Fibroblast of skin of scalp (primary cell): ENCODE measurements at places on chromosomes 16 and 17.

DNA sequence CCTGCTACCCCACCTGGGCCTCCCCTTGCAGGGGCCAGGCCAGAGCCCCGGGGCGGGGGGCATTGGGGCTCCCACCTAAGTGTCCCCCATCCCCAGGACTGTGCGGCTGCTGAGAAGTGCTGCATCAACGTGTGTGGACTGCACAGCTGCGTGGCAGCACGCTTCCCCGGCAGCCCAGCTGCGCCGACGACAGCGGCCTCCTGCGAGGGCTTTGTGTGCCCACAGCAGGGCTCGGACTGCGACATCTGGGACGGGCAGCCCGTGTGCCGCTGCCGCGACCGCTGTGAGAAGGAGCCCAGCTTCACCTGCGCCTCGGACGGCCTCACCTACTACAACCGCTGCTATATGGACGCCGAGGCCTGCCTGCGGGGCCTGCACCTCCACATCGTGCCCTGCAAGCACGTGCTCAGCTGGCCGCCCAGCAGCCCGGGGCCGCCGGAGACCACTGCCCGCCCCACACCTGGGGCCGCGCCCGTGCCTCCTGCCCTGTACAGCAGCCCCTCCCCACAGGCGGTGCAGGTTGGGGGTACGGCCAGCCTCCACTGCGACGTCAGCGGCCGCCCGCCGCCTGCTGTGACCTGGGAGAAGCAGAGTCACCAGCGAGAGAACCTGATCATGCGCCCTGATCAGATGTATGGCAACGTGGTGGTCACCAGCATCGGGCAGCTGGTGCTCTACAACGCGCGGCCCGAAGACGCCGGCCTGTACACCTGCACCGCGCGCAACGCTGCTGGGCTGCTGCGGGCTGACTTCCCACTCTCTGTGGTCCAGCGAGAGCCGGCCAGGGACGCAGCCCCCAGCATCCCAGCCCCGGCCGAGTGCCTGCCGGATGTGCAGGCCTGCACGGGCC is 1.9 kb downstream of the WFIKKN1 start:
- no peak for DNase-seq

DNA sequence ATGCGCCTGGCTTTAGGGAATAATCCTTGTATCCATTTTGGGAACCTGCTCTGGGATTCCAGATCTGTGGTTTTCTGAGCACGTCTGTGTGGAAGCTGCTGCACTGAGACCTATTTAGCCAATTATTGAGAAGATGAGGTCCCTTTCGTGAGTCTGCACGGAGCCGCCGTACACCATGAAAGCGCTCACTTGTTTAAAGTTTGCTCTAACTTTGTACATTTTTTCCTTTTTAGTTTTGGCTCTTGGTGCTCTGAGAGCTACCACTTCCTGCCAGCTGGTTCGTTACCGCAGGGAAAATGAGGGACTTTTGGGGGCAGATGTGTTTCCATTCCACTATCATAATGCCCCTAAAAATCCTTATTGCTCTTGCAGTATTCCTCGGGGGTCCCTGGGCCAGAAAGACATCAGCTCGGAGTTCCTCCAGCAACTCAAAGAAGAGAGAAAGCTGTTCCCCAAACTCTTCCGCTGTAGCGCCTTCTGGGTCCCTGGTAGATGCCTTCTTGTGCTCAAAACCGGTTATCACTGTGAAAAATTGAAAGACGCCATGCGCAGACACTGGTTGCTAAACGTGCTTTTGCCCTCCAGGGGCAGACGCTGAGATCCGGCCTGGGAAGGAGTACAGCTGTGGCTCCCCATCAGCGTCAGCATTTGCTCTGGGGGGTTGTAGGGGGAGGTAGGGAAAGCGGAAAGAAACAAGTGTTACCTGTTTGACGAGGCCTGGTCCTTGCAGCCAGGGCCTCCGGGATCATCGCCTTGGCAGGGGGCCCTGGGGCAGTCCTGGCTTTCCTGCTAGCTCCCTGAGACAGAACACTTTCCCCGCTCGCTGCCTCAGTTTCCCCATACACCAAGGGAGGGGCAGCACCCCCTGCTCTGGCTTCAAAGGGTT is 238.1 kb downstream of the MRTFB start:
- DNase-seq: peak; percentile 33

- DNase-seq: peak; percentile 50
These were observed 4.2 kb downstream of the SMPD3 start for GRCh38 chr16:68444056-68444657.

- DNase-seq: no peak
These were observed 22.1 kb upstream of the IL21R start for GRCh38 chr16:27379919-27380318.

DNA sequence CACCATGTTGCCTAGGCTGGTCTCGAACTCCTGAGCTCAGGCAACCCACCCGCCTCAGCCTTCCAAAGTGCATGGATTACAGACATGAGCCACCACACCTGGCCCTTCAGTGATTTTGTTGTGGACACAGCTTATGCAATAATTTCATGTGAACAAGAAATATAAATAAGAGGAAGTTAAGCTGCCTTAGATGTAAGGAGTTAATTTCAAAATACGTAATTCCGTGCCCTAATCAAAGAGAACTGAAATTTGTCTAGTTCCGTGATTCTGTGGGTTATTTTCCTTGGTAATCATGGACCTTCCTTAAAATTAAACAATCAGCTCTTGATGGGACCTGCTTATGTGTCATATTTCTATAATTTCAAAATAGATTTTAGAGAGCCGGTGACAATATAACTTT is 11.9 kb downstream of the TVP23A start:
- no peak for DNase-seq

- DNase-seq: no peak
These were observed 410.0 kb downstream of the MAF start for GRCh38 chr16:79190542-79190941.

GRCh38 chr16:49883076-49884014 is 27.4 kb upstream of the ZNF423 start:
- DNase-seq: peak; percentile 7

- DNase-seq: no peak
These were observed 134.5 kb upstream of the CHMP6 start for GRCh38 chr17:80856863-80857755.

DNA sequence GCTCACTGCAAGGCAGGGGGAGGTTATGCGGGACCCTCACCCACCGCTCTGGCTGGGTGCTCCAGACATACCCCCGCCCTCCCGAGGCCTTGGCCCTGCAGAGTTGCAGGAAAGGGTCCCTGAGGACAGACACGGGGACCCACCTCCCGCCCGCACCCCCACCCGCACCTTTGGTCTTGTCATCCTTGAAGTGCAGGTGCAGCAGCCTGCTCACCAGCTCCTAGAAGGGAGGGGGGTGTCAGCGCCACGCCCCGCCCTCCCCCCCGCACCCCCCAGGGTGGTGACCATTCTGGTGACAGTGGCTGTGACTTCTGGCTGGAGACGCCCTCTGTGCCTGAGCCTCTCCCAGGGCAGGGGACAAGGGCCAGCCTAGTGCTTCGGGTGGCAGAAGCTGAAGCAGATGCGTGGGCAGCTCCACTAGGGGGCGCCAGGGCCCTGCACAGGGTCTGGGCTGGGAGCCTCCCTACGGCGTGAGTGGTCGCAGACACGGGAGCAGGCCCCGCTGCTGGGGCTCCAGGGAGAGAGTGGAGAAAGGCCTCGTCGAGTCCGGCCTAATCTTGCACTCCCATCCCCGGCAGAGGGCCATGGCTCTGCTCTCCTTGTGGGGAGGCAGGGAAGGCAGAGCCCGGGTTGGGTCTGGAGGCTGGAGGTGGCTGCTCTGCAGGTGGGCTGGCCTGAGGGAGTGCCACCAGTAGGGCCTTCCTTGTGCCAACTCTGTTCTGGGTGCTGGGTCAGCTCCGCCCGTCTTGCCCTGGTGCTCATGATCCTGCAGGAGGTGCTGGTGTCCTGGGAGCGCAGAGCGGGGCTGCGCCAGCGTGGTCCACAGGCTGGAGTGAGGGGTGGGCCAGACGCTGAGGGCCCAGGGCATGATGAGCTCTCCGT is 2.7 kb downstream of the CENPX start:
- peak; percentile 39 for DNase-seq

- no peak for DNase-seq
These were observed 702 bp upstream of the WNT3 start for GRCh38 chr17:46818929-46819859.

DNA sequence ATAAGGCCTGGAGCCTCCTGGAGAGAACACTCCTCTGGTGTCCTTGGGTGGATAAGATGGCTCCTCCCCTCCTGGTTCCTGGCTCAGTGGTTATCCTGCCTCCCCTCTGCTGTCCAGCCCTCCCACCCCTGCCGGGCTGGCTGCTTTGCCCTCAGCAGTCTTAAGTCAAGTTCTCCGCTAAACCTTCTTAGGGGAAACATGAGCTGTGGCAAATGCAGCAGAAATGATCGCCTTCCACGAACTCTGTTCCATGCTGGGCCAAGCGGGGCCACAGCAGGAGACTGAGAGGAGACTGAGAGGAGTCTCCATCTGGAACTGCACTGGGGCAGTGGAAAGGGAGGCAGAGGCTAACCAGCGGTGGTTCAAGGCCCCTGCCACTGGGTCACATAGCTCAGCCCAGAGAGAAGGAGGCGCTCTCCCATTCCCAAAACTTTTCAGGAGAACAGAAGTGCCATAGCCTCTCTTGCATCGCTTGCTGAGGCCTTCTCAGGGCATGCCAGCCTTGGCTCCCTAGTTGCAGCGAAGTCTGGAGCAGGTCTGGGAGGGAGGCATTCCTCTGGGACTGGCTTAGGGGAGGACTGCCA is 26.9 kb downstream of the TNS4 start:
- DNase-seq: no peak

DNA sequence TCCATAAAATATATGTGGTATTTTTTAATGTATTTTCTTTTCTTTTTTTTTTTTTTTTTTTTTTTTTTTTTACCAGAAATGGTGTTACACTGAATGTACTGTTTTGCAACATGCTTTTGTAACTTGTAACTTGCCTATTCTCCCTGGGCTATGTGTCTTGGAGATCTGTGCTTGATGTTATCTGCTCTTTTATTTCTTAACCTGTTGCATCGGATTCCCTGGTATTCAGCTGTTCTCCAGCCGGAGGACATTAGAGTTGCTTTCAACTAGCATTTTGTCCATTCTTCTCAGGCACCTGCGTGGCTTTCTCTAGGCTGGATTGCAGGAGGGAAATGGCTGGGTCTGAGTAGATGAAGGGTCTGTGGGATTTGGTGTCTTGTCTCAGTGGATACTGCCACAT is 47.4 kb downstream of the KATNIP start:
- DNase-seq: no peak

- DNase-seq: peak; percentile 39
These were observed 1.7 kb downstream of the METRNL start for GRCh38 chr17:83080858-83081683.

DNA sequence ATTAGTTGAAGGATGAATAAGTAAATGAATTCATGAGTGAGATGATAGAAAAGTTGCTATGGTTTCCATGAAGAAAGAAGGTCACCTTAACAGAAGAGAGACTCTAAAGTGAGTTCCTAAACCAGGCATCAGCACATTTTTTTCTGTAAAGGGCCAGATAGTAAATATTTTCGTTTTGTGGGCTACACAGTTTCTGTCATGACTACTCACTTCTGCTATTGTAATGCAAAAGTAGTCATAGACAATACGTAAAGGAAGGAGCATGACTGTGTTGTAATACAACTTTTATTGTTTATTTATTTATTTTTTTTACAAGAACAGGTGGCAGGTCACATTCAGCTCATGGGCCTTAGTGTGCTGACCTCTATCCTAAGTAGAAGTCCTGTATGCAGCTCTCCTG is 426.1 kb upstream of the DYNLRB2 start:
- DNase-seq: no peak

DNA sequence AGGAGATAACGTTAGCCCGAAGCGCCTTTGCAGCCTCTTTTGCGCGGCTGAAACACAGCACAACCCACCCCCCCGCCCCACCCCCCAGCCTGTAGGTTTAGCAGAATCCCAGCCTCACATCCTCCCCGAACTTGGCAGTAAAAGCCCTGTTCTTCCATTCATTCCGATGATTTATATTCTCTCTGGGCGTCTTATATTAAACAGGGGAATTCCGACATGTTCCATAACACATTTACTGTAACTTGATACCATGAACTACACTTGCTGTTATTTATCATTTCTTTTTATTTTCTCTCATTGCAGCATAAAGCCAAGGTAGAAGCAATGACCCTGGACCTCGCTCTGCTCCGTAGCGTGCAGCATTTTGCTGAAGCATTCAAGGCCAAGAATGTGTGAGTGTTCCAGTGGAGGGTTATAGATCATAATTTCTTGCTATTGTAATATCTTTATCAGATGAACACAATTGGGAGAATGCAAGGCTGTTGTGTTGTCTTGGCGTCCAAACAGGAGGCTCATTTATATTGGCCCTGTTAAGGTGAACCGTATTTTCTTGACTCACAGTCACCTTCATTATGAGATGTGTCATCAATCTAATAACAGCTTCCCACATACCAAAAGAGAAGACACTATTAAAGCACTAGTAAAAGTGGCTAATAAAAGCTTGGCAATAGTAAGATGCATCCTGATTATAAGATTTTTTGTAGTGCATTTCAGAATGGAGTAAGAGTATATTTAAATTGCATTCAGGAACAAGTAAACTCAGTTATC is 287.3 kb downstream of the WWOX start:
- DNase-seq: no peak

GRCh38 chr17:40499551-40500189 is 1.8 kb downstream of the TNS4 start:
- peak; percentile 63 for DNase-seq

GRCh38 chr17:35147375-35147905 is at the start of gene UNC45B:
Gene UNC45B (plus strand): TSS chr17:35147817. CDS start chr17:35148264, 447 bp downstream.
- no peak for DNase-seq

DNA sequence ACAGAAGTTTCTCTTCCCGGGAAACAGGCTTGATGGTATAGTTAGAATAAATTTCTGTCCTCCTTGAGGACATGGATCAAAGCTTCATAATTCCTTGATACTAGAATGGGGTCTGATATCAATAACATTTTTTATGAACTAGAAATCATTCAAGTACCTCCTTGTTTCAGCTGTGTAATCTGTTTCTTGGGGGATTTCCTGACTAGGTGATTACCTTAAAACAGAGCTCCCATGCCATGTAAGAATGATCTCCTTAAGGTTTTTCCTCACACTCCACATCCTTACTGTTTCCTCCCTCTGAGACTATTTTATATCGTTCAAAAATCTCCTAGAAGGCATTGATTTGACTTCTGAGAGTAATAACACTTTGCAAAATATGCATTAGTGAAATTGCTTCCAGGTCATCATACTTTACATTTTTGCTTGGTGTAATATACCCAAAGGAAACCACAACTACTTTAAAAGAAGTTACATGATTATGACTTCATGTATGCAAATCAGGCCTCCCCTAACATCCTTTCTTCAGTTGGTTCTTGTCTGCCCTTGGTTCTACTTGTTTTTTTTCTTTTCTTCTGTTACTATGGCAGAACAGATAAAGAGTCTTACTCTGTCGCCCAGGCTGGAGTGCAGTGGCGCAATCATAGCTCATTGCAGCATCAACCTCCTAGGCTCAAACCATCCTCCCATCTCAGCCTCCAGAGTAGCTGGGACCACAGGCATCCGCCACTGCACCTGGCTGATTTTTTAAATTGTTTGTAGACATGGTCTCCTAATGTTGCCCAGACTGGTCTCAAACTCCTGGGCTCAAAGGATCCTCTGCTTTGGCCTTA is 388.8 kb downstream of the ZFHX3 start:
- DNase-seq: peak; percentile 60
